ENCODE measurements at places on chromosomes 6 and 20. TPM values are rescaled to one million over a fixed set of nuclear protein-coding genes. Genes with fewer than 3 reads are reported as not detected.

Gene CCM2L
- total RNA-seq = not detected

Gene ZNF334
- total RNA-seq = 3.7 TPM

Gene ARFGEF3
- 0.08 TPM for total RNA-seq

Gene LINC00237
- total RNA-seq = not detected

Gene FERMT1
- not detected for total RNA-seq

Gene FANCE
- 7.8 TPM for total RNA-seq

Gene MUC21
- total RNA-seq = not detected

Data from osteocyte (in vitro differentiated cells).